NCI-H774 (cell line): ENCODE measurements at places on chromosomes 4 and X.
A peak's percentile ranks its signal among the peaks of the same experiment; 100 is the strongest.

DNA sequence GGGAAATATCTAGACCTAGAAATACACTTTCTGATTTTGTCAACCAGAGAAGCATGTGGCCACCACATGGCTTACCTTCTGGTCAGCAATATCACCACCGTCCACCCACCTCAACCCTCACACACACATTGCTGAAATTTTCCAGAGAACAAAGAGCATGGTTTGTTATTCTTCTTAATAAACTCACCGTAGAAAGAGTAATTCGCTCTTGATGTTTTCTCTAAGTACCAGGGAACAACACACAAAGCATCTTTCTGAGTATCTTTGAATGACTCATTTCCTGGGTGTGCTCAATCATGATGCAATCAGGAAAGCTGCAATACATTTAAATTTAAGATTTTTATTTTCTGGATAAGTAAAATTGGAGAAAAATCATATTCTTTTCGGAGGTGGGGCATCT is 24.7 kb upstream of the LRAT start:
- no peak for DNase-seq

GRCh38 chr4:145885666-145886065 is 53.0 kb downstream of the ZNF827 start:
- DNase-seq = no peak

GRCh38 chr4:174241162-174241561 is 42.3 kb downstream of the FBXO8 start:
- DNase-seq = no peak

DNA sequence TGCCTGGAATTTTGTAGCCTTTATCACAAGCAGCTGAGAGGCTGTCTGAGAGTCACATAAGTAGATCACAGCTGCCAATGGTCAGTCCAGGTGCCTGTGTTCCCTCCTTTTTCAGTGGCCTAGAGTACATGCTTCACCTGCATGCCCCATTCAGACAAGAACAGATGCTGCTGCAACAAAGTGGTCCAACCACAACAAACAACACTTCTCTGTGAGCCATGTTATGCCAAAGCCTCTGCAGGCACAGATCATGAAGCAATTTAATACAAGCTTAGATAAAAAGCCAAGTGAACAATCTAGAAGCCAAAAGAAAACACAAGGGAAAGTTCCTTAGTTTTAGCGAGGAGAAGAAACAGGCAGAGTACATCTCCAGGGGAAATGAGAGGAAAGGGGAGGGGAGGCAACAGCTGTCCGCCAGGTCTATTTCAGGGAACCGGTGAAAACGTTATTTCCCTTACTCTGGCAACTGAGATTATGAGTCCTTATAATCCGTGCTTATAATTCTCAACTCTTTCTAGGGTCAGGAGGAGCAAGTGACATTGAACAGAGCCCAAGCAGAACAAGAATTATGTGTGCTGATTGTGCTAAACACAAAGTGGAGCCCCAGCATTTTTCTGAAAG is 92.6 kb downstream of the TSPAN5 start:
- DNase-seq = peak; percentile 30

DNA sequence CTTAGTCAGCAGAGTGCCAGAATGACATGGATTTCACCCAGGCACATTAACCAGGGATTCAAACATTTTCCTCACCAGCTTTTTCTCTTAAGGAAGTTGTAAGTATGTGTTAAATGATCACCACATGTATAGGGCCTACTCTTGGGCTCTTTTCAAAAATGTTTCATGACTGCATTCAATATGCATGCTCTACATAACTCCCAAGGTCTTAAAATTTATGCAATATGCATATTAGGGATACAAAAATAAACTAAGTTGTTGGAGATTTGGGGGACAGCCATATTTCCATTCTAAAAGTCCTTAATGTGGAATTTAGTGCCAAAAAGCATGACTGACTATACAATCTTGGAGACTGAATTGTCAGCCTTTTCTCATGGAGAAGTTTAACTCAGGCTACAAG is 25.0 kb upstream of the TRPC5OS start:
- no peak for DNase-seq

DNA sequence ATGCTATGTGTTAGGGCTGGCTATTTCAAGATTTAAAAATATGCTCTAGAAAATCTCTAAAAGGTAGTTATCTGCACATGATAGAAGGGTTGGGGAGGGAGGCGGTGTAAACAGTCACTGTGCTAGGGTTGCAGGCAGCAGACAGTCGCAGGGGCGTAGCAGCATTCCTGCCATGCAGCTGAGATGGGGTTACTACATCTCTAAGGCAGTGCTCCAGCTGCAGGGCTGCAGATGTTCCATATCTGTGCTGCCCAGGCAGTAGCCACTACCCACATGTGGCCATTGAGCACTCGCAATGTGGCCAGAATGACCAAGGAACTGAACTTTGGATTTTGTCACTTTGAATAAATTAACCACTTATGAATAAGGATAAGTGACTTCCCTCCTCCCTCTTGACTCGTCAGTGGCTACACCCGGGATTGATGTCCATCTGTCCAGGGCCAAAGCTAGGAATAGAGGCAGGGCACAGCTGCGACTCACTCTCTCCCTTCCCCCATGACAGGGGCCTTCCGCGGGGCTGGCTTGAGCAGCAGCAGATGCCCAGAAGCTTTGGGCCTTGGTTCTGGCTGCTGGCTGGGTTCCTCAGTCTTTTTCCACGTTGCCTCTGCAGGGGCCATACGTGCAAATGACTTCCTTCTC is 79.4 kb upstream of the CLDN34 start:
- no peak for DNase-seq

GRCh38 chrX:96182366-96182765 is 502.3 kb upstream of the DIAPH2 start:
- no peak for DNase-seq
